ENCODE measurements at places on chromosomes 4 and X.

GRCh38 chrX:6363188-6363587, 134.5 kb upstream of the NLGN4X start:
- no peak for DNase-seq

GRCh38 chrX:154030715-154031305, 11.1 kb upstream of the IRAK1 start:
- DNase-seq = no peak

- DNase-seq = no peak
Measured at GRCh38 chr4:96390404-96390803, 550.5 kb downstream of the PDHA2 start.

DNA sequence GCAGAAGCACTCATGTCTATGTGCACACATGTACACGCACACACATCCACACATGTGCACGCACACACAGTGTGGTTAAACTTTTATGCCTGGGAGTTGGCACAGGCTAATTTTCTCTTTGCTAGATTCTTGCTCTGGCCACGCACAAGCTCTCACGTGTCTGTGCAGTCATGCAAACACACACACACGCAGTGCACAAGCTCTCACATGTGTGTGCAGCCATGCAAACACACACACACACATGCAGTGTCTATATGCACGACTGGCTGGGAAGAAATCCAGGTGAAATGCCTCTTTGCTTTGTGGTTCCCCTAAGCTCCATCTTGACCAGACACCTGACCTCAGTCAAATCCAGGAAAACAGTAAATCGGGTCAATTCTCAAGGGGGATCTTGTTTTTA, 138.0 kb downstream of the SHOX start:
- DNase-seq = no peak

GRCh38 chr4:109969919-109970318, 57.2 kb downstream of the EGF start:
- no peak for DNase-seq

Measured in MM.1S (cell line).